Eye (tissue), 1 donor: ENCODE measurements at places on chromosomes 16 and 17.

- DNase-seq = peak; percentile 93
These were observed 43.7 kb upstream of the TNRC6A start for GRCh38 chr16:24685539-24686432.

DNA sequence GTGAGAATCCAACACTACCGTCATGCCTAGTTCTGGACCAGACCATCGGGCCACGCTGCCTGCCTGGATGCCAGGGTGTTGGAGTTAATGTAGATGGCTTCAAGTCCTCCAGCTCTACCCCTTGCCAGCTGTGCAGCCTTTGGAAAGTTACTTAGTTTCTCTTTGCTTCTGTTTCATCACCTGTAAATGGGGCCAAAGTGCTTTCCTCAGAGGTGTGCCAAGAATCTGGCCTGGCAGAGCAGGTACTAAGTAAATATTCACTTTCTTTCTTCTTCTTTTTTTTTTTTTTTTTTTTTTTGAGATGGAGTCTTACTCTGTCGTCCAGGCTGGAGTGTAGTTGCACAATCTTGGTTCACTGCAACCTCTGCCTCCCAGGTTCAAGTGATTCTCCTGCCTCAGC lies 159.5 kb upstream of the RPL38 start:
- no peak for DNase-seq

GRCh38 chr17:28230011-28230410 lies 89.0 kb upstream of the TMEM97 start:
- no peak for DNase-seq

DNA sequence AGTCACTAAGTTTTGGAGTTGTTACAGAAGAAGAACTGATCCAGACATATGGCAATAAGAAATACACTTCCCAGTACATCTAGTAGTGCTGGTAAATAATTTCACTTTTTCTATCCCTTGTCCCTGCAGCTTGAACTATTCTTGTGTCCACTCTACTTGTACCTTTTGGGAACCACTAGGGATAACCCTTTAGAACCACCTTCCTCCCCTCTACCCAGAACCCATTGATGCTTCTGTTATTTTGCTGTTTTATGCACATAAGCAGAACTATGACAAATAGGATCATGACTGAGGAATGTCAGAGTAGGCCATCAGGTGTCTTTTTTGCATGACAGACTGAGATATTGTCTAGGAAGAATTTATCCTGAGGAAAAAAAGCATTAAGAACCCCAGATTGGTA lies 125.1 kb downstream of the BRIP1 start:
- no peak for DNase-seq

GRCh38 chr17:59641799-59642484 lies 22.2 kb downstream of the CLTC start:
- DNase-seq = no peak

DNA sequence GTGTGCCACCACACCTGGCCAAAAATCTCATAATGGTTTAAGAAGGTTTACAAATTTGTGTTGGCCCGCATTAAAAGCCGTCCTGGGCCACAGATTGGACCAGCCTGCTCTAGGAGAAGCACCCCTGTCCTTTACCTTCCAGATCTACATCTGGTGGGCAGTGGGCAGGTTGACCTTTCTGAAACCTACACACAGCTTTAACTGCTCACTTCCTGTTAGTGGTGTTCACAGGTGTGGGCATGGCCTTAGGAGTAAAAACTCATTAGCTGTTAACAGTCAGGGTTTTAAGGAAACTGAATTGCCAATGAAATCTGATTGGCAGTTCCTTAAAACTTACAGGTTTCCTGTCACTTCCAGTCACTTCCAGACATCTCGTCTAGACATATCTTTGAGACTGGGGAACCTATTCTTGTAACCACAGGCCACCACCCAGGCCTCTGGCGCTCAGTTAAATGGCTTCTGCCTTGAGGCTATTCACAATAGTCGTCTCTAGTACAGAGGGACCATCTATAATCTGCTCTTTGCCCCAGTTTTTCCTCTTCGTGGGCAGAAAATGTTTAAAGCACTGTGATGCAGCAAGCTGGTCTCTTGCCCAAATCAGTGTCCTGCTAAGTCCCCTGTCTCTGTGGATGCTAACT lies 29.3 kb downstream of the GNGT2 start:
- DNase-seq = no peak

DNA sequence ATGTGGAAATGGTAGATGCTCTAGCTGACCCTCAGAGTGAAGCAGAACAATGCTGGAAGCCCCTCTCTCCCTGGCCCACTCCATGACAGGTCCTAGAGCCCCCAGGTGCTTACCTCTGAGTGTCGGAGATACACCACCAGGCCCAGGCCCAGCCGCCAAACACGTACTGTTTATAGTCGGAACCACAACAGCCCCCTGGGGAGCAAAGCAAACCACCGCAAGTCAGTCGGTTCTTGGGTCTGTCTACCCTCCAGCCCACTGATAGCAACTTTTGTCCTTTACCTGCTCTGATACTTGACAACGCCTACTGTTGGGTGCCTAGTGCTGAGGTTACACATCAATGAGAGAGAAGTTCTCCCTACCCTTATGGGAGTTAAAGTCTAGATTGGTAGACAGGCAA lies 8.7 kb downstream of the FLOT2 start:
- no peak for DNase-seq

GRCh38 chr17:38746004-38746848 lies 1.9 kb downstream of the PCGF2 start:
- DNase-seq = peak; percentile 62

DNA sequence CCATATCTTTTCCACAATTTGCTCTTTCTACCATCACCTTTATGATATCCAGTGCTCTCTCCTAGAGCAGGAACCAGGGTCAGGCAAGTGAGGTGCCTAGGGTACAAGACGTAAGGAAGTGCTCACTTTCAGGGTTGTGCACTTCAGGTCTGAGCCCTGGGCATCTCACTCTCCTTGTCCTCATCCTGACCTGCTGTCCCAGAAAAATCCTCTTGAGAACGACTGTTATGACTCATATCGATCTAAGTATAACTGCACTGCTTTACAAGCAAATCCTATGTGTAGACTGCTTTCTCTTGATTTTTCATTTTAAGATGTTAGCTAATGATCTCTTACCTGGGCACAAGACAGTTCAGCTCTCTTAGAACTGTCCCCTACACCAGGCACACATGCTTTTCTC lies 100.1 kb downstream of the TMEM100 start:
- DNase-seq = no peak

GRCh38 chr17:6752068-6752909 lies 3.6 kb upstream of the XAF1 start:
- DNase-seq = peak; percentile 47

- no peak for DNase-seq
These were observed 48.5 kb downstream of the B9D1 start for GRCh38 chr17:19313746-19314651.

GRCh38 chr17:39186481-39187002 lies 10.9 kb downstream of the CACNB1 start:
- no peak for DNase-seq

GRCh38 chr16:13426269-13426668 lies 493.7 kb upstream of the ERCC4 start:
- no peak for DNase-seq

GRCh38 chr17:80264205-80265075 lies 3.8 kb downstream of the RNF213 start:
- no peak for DNase-seq

- DNase-seq = no peak
These were observed 168.9 kb downstream of the COPRS start for GRCh38 chr17:31690151-31690551.

DNA sequence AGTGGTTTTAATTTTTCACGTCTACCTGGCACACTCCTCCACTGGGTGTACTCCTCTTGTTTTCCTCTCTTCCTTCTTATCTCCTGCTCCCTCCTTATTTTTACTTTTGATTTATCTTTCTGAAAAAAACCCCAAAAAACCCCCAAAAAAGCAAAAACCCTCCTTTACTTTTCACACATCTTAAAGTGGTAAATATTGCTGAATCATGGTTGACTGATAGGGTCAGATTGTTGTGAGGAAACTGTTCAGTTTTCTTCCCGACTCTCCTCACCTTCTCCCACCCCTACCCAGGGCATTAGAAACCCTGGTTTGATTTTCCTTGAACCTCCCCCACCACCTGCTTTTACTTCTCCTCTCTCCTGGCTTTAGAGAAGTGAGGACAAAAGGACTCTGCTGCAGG lies 25.4 kb downstream of the ARHGAP44 start:
- DNase-seq = no peak

- DNase-seq = no peak
These were observed 156.7 kb downstream of the KCNJ12 start for GRCh38 chr17:21532763-21533385.

DNA sequence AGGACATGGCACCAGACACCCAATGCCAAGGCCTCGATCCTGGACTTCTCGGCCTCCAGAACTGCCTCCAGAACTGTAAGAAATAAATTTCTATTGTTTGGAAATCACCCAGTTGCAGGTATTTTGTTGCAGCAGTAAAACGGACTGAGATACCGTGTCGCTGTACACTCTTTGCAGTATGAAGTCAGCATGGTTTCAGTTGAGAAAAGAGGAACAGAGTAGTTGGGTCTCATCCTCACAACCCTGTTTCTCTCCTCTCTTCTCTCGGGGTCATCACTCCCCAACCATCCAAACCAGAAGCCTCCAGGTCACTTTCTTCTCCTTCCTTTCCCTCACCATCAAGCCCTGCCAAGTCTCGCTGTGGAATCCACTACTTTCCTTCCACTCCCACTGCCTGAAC lies 77.8 kb downstream of the ADCY9 start:
- DNase-seq = no peak

- DNase-seq = no peak
These were observed 2.4 kb downstream of the IL4R start for GRCh38 chr16:27316038-27316680.

GRCh38 chr17:49359990-49360795 lies 1.9 kb downstream of the ZNF652 start:
- DNase-seq = no peak

GRCh38 chr16:719815-720446 lies 1.0 kb upstream of the ANTKMT start:
- no peak for DNase-seq

DNA sequence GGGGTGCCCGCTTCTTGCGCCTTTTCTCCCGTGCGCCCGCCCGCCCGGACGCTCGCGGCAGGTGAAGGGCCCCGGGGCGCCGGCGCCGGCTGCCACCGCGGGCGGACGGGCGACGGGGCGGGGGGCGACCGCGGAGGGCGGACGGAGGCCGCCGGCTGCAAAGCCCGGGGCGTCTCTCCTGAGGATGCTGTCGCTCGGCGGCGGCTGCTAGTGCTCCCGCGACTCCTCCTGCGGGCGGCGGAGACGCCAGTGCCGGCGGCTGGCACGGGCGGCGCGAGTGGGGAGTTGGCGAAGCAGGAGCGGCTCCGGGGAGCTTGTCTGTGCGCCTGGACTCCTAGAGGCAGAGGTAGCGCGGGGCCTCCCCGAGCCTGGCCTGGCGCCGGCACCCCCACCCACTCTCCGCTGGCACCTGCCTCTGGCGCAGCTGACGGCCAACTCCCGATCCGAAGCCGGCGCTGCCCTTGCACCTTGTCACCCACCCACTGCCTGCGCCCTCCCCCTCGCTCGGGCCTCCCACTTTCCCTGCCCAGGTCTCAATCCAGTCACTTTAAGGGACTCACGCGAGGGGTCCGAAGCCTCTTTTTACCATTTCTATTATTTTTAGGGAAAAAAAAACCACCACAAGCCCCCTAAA lies at the start of gene FAM20A:
FAM20A (minus strand) TSS at position 437 of the 634 bp plus-strand sequence. CDS start 701 bp downstream, outside the sequence.
- DNase-seq = peak; percentile 61

DNA sequence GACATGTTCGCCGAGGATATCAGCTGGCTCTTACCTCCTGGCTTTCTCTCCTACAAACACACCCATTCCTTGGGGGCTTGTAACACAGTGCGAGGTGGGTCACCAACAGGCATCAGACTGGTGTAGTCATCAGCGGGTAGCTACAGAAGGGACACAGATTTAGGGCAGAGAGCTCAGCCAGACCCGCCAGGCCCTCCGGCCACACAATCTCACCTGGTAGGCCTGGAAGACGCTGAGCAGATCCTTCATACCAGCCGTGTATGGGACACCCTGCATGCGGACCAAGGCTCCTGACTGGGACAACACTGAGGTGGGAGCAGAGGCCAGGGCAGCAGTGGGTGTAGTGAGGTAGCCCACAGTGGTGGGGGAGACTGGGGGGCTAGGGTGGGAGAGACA lies 5.8 kb downstream of the ESRP2 start:
- no peak for DNase-seq

GRCh38 chr17:7838090-7839075 lies 4.4 kb downstream of the KDM6B start:
- DNase-seq = peak; percentile 88

DNA sequence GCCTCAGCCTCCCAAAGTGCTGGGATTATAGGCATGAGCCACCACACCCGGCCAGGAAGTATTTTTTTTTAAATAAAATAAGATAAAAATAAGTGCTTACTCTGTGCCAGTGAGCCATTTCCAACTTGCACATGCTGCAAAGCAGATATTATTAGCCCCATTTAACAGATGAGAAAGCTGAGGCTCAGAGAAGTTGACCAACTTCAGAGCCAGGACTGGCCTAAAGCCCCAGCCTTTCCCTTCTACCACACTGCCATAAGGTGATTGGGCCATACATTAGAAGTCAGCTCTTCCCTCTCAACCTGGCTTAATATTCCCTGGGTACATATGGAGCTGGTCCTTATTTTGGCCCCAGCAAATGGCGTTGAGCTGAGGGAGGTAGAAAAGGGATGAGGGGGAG lies 25.1 kb downstream of the NEUROD2 start:
- no peak for DNase-seq

DNA sequence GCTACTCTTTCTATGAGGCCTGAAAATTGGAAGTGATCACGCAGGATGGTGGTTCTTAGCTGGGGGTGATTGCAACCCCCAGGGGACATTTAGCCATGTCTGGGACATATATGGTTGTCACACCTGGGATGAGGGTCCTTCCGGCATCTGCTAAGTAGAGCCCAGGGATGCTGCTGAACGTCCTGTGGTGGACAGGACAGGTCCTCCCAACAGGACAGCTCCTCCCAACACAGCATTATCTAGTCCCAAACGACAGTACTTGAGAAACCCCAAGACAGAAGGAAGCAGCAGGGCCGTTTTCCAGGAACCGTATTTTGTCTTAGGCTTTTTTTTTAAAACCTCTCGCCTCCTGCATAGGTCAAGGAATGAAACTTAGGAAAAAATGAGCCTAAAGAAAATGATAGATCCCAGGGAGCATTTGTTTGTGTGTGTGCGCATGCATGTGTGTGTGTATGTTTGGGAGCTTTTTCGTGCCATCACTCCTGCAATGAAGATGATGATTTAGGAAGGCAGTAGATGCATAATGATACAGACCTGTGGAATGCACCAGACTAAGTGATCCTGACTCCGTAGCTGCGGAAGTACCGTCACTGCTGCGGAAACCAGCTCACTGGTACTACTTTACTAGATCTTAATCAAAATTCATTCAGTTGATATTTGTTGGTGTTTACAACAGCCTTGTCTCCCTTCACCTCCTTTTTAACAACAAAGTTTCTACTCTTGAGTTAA lies 118.2 kb downstream of the SNX29 start:
- DNase-seq = no peak
